ENCODE measurements at places on chromosomes 6 and 20. TPM values are rescaled to one million over a fixed set of nuclear protein-coding genes. Genes with fewer than 3 reads are reported as not detected.

DNA sequence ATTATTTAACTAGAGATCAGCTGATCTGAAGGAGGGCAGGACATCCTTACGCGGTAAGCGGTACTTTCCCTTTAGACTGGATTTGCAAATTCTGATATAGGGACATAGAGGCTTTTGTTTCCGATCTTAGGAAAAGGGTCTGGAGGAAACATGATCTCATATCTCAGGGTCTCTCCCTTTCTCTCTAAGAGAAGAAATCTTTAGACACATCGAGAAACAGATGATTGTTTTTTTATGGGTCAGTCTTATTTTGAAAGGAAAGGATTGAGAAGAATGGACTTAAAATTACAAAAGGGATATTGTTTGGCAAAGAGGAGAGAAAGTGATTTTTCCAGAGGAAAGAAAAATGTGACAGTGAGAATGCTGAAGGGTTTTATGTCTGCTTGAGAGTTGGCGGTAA lies 83.9 kb upstream of the OGFRL1 start:
- no peak for DNase-seq

DNA sequence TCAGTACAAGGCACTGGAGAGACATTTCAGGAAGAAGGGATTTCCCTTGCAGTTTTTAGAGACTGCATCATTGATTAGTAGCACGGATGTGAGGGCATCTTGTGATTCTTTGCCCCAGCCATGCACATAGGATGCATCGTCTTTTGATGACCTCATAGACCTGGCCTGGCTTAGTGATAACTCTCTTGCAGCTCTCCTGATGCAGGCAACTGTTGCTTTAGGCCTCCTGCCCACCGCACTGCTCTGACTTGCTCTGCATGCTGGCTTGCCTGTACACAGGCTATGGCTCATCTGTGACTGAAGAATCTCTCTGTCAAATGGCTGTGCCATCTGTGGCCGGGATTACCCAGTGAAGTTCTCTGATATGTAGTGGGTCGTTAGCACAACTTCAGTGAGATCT lies 207.7 kb upstream of the PTCHD4 start:
- no peak for DNase-seq

- DNase-seq, result no peak
Observed at GRCh38 chr6:101534386-101534785, 140.9 kb downstream of the GRIK2 start.

DNA sequence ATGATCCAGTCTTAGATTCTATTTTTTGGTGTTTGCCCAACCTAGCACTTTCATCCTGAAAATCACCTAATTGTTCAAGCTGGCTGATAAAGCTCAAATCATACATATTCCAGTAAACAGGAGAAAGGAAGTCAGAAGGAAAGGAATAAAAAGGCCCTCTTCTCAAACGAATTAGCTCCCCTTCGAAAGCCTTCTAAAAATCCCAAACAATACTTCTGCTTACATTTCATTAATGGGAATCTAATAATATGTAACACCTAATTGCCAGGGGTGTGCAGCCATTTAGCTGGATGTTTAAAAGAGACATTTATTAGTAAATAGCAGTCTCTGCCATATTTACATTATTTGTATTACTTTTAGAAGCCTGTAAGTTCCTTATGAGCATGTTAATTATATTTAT lies 302.9 kb upstream of the TCF21 start:
- DNase-seq, result no peak

DNA sequence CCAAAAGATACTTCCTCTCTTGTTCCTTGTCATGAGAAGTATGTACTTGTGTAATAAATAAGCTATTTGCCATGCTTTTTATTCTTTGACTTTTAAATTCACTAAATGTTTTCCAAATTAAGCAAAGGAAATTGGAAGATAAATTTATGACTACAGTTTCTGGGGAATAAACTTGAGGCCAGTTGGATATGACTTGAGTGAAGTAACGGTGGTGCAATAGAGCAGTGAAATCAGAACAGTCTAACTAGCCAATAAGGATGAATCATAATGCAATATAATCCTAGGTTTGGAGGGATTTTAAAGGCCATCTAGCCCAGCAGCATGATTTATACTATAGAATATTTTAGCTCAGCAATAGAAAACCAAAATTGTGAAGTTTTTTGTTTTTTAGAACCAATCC lies 183.8 kb upstream of the TCF21 start:
- no peak for DNase-seq

DNA sequence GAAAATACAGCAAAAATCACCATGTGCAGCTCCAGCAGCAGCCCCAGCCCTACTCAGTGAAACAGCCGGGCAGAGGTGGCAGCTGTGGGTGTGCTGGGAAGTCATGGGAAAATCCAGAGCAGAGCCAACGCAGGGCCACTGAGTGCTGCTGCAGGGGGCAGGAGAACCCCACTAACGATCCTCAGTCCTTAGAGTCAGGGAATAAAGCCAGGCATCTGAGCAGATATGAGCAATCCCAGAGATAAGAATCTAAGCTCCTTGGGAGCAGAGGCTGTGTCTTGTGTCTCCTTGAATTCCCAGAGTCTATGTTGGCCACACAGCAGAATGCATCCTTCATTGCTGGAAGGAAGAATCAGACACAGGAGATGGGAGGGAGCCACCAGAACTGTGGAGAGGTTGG lies 493.1 kb upstream of the MAP3K7 start:
- no peak for DNase-seq

DNA sequence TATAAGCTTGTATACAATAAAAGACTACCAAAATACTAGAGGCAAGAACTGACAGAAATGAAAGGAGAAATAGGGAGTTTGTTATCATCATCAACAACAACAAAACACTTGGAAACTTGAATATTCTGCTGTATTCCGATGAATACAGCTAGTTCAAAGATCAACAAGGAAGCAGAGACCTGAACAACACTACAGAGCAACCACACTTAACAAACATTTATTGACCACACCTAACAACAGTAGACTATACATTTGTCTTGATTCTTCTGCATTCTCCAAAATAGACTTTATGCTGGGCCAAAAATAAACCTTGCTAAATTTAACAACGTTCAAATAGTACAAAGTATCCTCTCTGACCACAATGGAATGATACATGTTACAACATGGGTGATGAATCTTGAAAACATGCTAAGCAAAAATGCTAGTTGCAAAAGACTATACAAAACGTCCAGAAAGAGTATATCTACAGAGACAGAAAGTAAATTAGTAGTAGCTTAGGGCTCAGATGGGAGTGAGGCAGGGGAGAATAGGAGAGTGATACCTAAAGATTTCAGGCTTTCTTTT lies 39.1 kb upstream of the PAK5 start:
- no peak for DNase-seq

GRCh38 chr6:26257272-26257671 lies 107.7 kb upstream of the BTN3A2 start:
- peak; percentile 38 for DNase-seq

GRCh38 chr6:125558241-125558843 lies 191.1 kb upstream of the HEY2 start:
- DNase-seq, result no peak

- DNase-seq, result no peak
Observed at GRCh38 chr6:147676495-147677199, 168.2 kb downstream of the SAMD5 start.

DNA sequence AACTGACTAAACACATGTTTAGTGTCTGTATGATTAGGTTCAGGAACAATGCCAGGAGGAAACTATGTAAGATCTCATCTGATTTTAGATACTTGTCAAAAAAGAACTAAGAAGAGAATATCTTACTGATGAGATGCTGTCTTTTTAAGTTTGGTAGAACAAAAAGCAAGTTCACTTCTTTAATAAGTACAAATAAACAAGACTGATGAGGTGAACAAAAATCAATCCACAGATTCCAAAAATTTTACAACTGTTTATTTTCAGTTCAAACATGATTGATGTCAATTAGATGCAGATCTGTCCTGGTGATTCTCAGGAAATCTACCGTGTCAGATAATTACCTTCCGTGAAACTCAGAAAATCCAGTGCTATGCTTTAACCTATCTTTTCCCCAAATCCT lies 24.9 kb downstream of the EPHA7 start:
- DNase-seq, result no peak

DNA sequence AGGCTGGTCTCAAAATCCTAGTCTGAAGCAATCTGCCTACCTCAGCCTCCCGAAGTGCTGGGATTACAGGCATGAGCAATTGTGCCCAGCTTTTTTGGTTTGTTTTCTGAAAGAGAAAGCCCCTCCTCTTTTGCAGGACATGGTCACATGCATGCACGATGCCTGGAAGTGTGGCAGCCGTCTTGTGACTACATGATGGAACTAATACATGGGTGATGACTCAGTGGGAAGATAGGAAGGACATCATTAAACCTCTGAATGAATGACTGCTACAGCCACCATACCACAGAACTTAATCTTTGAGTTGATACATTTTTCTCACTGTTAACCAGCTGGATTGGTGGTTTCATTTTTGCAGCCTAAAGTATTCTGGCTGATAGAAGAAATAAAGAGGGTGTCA lies 13.4 kb upstream of the CTNNBL1 start:
- DNase-seq, result no peak

Gene SIRPB2
- not detected for total RNA-seq

Gene CSNK2A1
- 89.6 TPM for total RNA-seq

Gene C6orf15
- 0.33 TPM for total RNA-seq

Gene PDCD2
- 117 TPM for total RNA-seq

Gene OTOR
- total RNA-seq, result not detected

Gene TTK
- 13.5 TPM for total RNA-seq
